ENCODE measurements at places on chromosomes 6 and 20.

- no peak for DNase-seq
These were observed 103.0 kb upstream of the HS3ST5 start for GRCh38 chr6:114445846-114446245.

DNA sequence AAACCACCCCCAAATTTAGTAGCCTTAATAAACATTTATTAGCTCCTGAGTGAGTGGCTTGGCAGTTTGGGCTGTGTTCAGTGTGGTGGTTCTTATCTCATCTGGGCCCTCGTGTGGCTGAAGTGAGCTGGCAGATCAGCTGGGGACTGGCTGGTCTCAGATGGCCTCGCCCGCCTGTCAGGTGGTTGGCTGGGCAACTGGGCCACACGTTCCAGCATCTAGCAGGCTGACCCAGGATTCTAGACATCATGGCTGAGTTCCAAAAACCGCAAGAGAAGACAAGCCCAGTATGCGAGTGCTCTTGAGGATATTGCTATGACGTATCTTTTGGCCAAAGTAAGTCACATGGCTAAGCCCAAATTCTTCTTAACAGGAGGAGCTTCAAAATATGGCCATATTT is 28.9 kb downstream of the EIF2S2 start:
- peak; percentile 99 for DNase-seq

DNA sequence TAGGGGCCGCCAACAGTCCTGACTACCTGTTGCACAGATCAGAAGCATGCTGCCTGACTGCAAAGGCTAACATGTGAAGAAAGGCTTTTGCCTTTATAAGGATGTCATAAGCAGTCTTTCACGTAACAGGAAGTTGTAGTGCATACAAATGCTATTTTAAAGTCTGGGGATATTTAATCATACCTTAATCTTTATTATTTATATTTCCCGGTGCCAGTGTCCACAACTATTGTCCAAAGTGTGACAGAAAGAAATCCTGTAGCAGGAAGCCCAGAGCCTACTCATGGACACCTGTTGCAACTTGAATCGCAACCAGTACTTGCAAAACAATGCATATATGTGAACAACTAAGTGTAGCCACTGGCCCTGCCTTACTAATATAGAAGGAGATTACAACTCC is 235.8 kb downstream of the ALDH8A1 start:
- DNase-seq: no peak

DNA sequence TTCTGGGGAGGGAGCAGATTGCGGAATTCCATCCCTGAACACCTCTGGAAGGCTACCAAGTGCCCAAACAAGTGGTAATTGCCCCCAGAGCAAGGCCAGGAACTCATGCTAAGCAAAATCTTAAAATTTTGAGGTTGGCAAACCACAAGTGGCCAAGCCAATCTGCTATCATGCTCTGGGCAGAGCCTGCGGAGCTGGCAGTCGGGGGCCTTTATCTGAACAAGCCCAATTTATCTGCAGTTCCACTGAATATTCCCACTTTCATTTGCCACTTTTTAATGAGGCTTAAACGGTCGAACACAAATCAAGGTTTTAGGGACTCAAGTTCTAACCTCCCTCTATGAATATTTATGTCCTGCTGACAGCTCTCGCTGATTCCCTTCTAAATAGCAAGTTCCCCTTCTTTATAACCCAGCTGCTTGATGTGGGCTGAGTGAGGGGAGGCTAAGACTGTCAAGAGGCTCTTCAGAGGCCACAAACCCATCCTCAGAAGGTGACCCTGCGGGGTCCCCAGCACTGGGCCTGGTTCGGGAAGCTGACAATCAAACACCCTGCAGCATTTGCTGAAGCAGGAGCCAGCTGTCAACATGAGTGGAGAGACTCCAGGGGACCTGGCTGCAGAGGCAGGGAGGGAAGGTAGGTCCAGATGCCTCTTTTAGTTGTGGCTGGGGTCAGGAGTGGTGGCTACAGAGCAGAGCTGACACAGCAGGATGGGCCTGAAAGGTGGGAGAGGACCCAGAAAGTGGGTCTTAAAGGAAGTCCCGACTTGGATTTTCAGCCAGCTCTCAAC is 11.9 kb downstream of the CCDC167 start:
- no peak for DNase-seq

- DNase-seq: no peak
These were observed 21.0 kb downstream of the SULF2 start for GRCh38 chr20:47764154-47764733.

GRCh38 chr6:147933224-147933623 is 409.4 kb upstream of the SASH1 start:
- no peak for DNase-seq

- DNase-seq: no peak
These were observed 250.0 kb downstream of the LRFN2 start for GRCh38 chr6:40336940-40337760.

DNA sequence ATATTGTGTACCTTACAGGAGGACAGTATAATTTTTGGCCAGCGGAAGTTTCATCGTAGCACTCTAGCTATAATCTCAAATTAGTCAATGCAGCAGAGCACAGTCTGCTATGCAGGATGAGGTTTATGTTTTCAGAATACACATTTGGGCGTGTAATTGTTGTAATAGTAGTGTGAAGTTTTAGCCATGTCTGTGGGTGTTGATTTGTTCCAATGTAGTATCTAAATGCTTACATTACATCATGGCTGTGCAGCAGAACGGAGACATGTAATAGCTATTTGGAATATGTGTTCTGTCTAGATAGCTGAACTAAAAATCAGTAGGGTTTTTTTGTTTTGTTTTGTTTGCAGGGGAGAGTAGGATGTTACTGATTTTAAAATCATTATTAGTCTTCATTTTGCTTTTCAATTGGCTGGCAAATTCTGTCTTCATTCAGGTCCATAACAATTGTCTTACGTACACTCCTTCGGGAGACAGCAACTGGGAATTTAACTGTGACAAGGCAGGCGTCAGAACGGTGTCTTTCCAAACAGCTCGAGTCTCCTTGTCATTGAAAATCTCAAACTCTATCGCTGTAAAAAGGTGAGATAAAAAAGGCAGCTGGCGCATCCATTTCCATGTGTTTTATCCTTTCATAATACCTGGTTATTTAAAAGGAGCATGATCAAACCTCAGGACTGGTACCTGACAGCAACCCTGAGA is 65.1 kb upstream of the CDH4 start:
- peak; percentile 16 for DNase-seq

- DNase-seq: no peak
These were observed 142.7 kb upstream of the SULF2 start for GRCh38 chr20:47927944-47928343.

GRCh38 chr6:142886431-142887170 is 58.4 kb downstream of the HIVEP2 start:
- DNase-seq: peak; percentile 68

DNA sequence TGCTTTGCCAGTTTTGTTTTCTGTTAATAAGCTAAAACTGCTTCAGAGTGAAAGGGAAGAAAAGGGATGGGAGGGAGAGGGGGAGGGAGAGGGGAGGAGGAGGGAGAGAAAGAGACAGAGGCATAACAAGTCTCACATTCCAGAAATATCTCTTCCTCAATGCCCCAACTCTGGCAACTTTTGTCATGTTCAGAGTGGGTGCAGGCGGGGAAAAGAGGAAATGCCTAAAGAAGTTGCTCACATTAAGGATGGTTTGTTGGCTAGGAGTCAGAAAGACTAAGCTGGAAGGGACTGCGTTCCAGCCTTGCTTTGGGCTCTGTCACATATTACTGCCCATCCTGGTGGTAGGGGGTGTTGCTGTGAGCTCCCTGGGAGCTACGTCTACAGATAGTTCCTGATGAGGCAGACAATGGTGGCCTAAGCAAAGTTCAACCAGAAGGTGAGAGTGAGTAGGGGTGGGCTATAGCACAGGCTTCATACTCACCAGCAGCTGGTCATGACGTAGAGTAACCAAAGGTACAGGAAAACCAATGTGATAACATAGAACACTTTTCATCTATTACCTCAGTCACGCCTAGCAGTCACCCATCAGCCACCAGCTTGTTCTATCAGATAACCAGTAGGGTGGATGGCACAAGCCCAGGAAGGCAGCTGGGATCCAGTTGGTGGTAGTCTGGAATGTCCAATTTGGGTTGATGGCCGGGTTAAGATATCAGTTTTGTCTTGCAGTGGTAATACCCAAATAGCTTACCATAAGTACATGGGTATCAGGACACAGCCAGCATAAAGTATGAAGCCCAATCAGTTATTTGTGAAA is 2.1 kb downstream of the TSPYL4 start:
- peak; percentile 78 for DNase-seq

DNA sequence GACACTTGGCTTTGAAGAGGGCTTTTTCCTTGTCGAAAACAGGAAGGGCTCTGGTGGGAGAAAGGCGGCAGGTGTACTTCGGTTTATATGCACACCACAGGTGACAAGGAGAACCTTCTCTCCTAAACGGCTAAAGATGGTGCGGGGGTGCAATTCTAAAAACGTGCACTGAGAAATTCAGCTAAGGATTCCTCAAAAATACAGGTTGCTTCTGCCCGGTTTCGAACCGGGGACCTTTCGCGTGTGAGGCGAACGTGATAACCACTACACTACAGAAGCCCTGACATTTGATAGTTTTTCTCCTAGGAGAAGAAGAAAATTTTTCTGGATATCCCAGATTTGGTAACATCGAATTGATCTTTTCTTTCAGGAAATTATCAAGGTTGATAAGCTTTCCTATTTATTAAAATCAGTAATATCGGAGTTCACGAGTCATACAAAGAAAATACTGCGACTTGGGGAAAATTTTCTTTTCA is 32.0 kb downstream of the POM121L2 start:
- DNase-seq: peak; percentile 61

GRCh38 chr6:38651121-38651784 is 11.5 kb upstream of the BTBD9 start:
- DNase-seq: no peak

- DNase-seq: peak; percentile 16
These were observed 38.8 kb downstream of the RCAN2 start for GRCh38 chr6:46452312-46452917.

GRCh38 chr6:39310542-39310941 is 3.7 kb downstream of the KCNK17 start:
- no peak for DNase-seq

DNA sequence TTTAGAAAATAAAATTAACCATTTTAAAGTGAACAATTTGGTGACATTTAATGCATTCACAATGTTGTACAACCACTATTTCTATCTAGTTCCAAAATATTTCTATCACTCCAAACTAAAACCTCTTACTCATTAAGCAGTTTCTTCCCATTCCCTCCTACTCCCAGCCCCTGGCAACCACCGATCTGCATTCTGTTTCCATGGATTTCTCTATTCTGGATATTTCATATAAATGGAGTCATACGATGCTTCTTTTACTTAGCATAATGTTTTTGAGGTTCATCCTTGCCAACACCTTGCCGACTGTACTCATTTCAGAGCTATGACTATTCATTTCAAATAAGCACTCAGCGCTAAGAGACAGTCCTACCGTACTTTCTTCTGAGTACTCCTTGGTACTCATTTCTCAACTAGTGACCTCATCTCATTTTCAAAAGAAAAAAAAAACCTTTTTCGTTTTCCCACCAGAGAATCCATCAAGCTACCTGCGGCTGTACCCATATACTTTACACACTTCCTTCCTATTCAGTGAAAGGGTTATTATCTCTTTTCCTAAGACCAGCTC is 259.2 kb downstream of the UTRN start:
- no peak for DNase-seq

- DNase-seq: no peak
These were observed 108.6 kb downstream of the CEBPB start for GRCh38 chr20:50299325-50299629.

DNA sequence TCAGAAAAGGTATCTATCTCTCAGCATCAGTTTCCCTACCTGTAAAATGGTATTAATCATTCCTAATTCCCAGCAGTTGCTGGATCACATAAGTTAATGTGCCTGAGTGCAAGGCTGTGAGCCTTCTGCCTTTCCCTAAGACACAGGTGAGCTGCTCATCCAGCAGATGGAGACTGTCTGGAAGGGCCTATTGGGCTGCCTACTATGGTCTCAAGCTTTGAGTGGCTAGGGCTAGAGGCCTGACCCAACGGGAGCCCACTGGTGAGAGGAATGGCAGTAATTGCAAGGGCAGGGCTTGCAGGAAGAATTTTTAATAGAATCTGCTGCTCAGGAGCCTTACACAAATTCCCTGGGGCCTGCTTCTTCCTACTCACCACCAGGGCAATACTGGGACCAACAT is 4.3 kb downstream of the KHDC1 start:
- no peak for DNase-seq

DNA sequence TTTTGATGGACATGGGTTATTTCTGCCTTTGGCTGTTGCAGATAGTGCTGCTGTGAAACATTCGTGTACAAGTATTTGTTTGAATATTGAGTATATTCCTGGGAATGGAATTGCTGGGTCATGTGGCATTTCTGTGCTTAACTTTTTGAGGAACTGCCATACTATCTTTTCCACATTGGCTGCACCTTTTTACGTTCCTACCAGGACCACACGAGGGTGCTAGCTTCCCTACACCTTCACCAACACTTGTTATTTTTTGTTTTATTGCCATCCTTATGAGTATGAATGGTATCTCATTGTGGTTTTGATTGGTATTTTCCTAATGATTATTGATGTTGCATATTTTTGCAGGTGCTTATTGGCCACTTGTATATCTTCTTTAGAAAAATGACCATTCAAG is 47.8 kb upstream of the PLCG1 start:
- DNase-seq: no peak

- no peak for DNase-seq
These were observed 299.9 kb upstream of the THEMIS start for GRCh38 chr6:128200789-128201188.

DNA sequence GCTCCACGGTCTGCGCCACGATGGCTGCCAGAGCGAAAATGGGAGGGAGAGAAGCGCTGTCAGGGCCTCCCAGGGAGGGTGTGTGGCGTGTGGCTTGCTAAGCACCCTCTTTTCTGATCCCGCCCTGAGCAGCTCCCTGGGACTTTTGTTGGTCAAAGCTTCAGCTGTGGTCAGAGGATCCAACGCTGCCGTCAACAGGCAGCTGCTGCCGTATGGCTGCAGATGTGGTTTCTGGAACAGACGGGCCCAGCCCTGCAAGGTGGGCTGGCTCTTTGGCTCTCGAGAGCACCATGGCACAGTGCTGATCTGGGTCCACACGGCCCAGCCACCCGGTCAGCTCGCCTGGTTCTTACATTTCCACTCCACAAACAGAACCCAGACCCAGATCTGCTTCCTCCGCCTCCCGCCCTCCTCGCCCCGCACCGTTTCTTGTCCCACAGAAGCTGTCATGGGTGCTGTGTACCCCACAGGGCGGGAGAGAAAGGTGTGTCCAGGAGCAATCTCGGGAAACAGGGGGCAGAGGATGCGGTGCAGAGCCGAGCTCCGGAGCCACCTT is 86.0 kb upstream of the BHLHE23 start:
- no peak for DNase-seq

GRCh38 chr6:30200551-30201281 is 12.5 kb downstream of the TRIM26 start:
- DNase-seq: no peak

DNA sequence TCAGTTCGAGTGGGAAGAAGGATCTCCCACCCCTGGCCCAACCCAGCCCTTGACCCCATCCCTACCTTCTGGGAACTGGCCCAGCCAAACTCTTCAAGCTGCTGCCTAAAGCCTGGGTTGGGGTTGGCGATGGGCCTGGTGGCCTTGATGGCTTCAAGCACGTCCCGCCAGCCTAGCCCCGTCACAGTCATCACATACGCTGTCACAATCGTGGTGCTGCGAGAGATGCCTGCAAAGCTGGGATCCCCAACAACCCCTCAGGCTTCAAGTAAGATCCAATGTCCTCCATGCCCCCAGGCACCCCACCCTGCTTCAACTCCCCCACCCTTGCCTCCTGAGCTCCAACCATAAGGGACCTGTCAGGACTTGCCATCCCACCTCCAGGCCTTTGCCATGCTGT is 7.8 kb downstream of the DUSP15 start:
- DNase-seq: no peak

- peak; percentile 51 for DNase-seq
These were observed 257.7 kb upstream of the GJE1 start for GRCh38 chr6:141874930-141875602.

Data from fibroblast of the aortic adventitia (primary cell).